ENCODE measurements at places on chromosomes 5 and 9.

GRCh38 chr5:172712610-172713009 lies 58.4 kb downstream of the DUSP1 start:
- DNase-seq, result no peak

DNA sequence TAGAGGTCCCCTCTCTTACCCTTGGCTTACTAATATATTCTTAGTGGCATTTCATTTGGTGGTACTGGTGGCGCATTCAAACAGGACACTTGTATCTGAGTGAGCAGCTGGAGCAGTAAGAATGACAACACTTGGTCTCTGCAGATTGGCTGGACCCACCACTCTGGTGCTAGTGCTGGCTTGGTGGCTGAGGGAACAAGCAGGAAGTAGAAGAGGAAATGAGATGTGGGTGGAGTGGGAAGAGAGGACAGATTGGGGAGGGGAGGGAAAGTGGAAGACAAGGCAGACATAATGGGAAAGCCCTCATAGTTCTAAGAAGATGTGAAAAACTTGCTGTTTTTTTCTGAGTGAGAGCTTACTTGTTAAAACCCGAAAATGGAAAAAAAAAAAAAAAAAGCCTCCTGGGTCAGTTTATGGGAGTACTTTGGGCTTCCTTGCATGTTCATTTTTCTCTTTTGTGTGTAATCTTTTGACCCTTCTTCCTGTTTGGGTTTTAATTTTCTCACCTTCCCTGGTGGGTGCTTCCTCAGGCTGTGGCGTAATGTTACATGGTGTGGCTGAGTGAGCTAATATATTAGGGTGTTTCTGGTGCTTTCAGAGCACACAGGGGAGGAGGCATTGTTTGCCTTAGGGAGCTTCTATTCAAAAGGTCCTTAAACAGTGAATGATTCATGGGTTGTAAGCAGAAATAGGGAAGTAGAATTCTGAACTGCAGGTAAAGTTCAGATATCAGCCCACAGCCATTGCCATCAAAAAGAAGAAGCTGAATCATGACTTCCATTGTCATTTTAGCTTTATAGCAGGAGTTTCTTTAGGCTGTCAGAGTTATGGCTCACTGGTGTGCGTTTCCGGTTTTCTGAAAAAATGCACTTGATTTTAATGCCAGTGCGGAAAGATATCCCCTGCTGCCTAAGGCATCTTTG lies 52.3 kb downstream of the TLE4 start:
- no peak for DNase-seq

GRCh38 chr5:44336708-44337107 lies 52.5 kb downstream of the FGF10 start:
- no peak for DNase-seq

GRCh38 chr9:2120926-2121689 lies 106.0 kb downstream of the SMARCA2 start:
- peak; percentile 24 for DNase-seq

GRCh38 chr5:134594797-134595457 lies 37.7 kb downstream of the SAR1B start:
- DNase-seq, result no peak

- peak; percentile 49 for DNase-seq
These were observed 850 bp downstream of the RRAGA start for GRCh38 chr9:19049917-19050636.

DNA sequence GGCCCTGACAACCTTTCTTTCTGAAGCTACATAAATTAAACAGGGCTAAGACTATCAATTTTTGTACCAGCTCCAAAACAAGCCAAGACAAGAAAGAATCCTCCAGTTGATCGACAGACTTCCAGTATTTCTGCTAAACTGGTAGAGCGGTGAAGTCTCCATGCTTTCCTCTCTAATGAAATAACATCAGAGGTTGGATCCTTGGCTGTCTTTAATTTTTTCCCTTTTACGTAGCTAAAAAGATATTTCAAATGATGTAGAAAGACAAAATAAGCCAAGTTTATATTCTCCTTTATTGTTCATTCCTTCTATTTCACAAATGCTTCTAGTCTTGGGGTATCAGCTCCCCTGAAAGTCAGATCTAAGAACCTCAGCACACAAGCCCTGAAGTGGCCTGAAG lies 434.9 kb downstream of the NFIB start:
- DNase-seq, result no peak

GRCh38 chr9:82424599-82425120 lies 436.1 kb downstream of the SPATA31D1 start:
- no peak for DNase-seq

GRCh38 chr5:68898951-68899471 lies 194.8 kb upstream of the SLC30A5 start:
- peak; percentile 74 for DNase-seq

GRCh38 chr9:89536600-89536999 lies 38.7 kb upstream of the SEMA4D start:
- DNase-seq, result no peak

DNA sequence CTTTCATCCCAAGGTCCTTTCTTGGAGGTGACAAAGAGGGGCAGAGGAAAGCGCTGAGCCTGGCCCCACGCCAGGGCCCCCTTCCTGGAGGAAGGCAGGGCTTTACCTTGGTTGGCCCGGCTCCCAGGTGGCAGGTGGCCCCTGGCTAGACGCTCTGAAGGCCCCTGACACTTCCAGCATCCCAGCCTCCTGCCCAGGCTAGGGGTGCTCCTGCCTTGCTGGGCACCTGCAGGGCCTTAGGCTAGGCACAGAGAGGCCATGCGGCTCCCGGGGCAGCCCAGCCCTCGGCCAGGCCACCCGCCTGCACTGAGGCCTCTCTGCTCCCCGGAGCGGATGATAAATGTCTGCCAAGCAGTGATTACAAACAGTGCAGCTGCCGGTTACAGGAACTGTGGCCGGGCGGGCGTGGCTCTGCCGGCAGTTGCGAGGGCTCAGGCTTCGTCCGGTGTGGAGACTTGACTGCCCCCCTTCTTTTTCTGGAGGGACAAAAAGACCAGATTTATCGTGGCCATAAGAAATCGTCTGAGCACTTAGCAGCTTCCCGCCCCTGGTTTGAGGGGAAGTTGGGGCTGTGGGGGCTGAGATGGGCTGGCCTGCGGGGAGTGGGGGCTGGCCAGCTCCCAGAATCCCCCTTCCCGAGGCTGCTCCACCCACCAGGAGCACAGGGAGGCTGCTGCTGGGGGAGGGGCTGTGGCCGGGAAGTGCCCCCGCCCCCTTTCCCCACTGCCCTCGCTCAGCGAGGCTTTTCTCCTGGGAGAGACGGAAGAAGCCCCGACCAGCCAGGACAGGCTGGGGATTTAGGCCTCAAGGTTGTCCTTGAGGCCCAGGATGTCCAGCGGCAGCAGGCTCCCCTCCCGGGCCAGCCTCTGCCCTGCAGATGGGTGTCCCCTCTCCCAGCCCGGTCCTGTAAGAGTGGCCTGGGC lies 31.6 kb upstream of the UBAC1 start:
- DNase-seq, result peak; percentile 84

- DNase-seq, result no peak
These were observed 140.5 kb downstream of the ENTREP1 start for GRCh38 chr9:69465473-69465872.

GRCh38 chr5:125470280-125470902 lies 724.0 kb upstream of the ZNF608 start:
- DNase-seq, result no peak

- DNase-seq, result no peak
These were observed 52.1 kb downstream of the MVB12B start for GRCh38 chr9:126378761-126379160.

DNA sequence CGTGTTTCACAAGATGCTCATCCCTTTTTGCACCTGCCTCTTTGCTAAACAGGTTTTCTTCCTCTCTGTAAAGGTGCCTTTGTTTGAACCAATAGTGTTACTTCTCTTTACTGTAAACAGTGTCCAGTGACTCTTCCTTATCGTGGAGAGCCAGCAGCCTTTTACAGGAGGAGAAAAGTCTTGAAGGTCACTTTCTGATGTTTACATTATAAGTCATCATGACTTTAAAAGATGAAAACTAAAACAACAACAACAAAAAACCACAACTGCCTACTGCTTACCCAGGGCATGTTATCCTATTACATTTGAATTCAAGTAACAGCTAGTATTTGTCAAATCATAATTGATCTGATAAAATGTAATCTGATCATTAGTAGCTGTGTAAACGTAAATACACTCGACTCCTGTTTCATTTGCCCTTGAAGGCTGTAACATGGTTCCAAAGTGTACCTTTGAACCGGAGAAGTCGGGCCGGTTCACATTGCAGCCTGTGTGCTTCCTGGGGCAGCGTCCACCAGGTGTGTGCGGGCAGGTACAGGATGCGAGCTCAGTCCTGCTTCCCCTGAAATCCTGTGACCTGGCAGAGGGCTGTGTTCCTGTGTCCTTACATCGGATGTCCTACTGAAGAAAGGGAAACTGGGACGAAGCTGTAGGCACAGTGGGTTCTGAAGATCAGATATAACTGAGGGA lies 118.1 kb downstream of the C9orf152 start:
- DNase-seq, result no peak

- DNase-seq, result no peak
These were observed 6.5 kb upstream of the ACSL6 start for GRCh38 chr5:132017738-132018625.

DNA sequence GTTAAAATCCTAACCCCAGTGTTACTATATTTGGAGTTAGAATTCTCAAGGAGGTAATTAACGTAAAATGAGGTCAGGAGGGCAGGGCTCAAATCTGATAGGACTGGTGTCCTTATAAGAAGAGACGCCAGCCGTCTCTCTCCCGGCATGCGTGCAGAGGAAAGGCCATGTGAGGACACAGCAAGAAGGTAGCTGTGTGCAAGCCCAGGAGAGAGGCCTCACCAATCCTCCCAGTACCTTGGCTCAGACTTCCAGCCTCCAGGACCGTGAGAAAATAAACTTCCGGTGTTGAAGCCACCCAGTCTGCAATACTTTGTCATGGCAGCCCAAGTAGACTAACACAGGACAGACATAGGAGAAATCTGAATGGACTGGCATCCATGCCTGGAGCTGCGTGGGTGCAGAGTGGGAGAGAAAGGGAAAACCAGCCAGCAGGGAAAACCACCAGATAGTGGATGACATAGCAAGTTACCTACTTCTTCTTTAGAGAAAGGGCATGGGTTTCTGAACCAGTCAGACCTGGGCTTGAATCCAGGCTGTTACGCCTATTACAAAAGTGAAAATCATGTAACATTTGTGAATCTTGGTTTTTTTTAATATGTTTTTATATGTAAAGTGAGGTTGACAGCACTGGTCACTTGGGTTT lies 89.2 kb downstream of the FSTL4 start:
- no peak for DNase-seq

DNA sequence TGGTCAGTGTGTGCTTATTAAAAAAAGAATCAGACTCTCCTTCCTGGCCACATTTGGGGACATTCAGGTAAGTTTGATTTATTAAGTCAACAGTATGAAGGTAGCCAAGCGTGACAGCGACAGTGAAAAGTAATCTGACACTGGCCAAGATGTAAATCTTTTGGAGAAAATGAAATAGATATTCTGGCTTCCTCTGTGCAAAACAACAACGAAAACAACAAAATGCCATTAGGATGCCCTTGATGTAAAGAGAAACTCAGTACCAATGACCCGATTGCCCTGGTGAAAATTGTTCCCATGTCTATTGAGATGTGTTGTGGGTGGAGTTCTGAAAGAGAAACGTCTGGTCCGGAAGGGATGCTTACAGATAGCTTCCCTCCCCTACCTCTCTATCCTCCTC lies 267.8 kb downstream of the MAT2B start:
- DNase-seq, result no peak

GRCh38 chr9:33012328-33013069 lies 11.1 kb upstream of the APTX start:
- DNase-seq, result no peak

DNA sequence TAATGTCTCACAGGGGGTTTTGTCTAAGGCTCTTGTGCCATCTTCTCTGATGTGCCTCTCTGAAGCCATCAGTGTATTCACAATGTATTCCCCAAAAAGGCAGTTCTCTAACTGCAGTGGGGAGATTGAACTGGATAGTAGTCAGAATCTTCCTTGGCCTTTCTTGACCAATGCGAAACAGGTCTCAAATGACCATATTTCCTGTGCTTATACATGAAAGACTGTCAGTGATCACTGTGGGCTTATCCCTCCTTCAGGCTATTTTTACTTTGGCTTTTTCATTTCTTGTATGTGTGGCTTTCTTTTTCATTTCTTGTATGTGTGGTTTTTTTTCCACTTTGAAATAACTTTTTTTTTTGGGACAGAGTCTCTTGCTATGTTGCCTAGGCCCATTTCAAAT lies 19.7 kb downstream of the HMGXB3 start:
- DNase-seq, result no peak

DNA sequence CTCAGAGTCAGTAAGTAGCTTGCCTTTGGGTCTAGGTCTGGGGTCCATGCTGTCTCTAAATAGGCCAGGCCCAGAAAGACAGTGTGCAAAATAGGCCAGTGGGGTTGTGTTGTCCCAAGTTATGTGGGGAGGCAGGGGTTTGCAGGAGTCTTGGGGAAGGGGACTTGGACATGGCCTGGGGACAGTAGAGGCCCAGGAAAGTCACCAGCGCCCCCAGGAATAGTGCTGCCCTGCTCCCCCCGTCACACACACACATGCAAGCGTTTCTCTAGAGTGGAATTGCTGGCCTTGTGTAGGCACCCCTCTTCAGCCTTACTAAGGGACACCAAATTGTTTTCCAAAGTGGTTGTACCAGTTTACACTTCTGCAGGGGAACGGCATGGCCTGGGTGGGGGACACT lies 227.5 kb downstream of the PBX3 start:
- DNase-seq, result no peak

DNA sequence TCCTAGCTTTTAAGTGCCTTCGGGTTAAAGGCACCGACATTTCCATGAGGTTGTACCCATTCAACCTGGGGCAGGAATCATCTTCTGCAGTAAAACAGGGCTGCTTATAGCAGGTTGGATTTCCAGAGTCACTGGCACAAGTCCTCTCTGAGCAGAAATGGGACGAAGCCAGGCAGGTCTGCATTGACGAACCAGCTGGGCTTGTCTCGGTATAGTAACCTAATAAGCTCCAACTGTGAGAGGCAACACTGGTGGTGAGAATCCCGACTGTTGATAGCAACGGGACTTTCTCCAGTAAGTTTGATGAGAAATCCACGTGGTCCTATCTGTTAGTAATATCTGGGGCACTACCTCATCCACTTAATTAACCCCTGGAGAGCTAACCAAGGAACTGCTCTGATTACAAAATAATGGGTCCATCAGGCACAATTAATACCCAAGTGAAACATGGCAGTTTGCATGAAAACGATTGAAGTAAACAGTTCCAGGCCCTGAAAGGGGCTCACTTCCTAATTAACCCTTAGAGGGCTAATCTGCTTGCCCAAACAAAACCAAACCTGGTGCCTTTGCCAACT lies 491.0 kb upstream of the C9orf72 start:
- no peak for DNase-seq

GRCh38 chr5:169435506-169436229 lies 134.7 kb upstream of the SLIT3 start:
- peak; percentile 64 for DNase-seq

DNA sequence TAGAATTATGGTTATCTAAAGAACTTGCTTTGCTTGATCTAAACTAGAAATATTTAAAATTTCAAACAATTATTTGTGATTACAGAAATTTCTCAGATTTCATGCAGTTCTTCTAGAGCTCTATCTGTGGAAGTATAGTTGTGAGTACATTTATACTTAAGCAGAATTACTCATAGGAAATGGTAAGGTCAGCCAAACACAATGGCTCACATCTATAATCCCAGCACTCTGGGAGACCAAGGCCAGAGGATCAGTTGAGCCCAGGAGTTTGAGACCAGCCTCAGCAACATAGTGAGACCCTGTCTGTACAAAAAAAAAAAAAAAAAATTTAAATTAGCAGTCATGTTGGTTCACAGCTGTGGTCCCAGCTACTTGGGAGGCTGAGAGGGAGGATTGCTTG lies 71.0 kb downstream of the INVS start:
- no peak for DNase-seq

All from AG20443 (cell line).